Esophagus (tissue), 2 donors: ENCODE measurements at places on chromosomes 7 and 10. TPM values are rescaled to one million over a fixed set of nuclear protein-coding genes. Genes with fewer than 3 reads are reported as not detected.

TMEM176B gene
- polyA plus RNA-seq, result 5.7 TPM

MYPN gene
- polyA plus RNA-seq, result 0.01 TPM

CYP2C19 gene
- 0.35 TPM for polyA plus RNA-seq

SPDYE8 gene
- polyA plus RNA-seq, result not detected

GPC2 gene
- 2.2 TPM for polyA plus RNA-seq

STMP1 gene
- 31.4 TPM for polyA plus RNA-seq

CYP3A7 gene
- polyA plus RNA-seq, result not detected

DRGX gene
- polyA plus RNA-seq, result 0.04 TPM

SLC18A3 gene
- polyA plus RNA-seq, result not detected

AFAP1L2 gene
- 8.2 TPM for polyA plus RNA-seq

OR13A1 gene
- polyA plus RNA-seq, result 0.11 TPM

IDI2 gene
- not detected for polyA plus RNA-seq

DUSP5 gene
- 33.8 TPM for polyA plus RNA-seq

RGR gene
- 0.31 TPM for polyA plus RNA-seq

LIPF gene
- polyA plus RNA-seq, result 3.0 TPM

ZNF804B gene
- polyA plus RNA-seq, result not detected

ZP3 gene
- polyA plus RNA-seq, result 4.3 TPM

AZGP1 gene
- 2.0 TPM for polyA plus RNA-seq

CYP26C1 gene
- 0.02 TPM for polyA plus RNA-seq

PVRIG gene
- 0.31 TPM for polyA plus RNA-seq

LLCFC1 gene
- polyA plus RNA-seq, result not detected

CPEB3 gene
- polyA plus RNA-seq, result 1.9 TPM

SLC18A2 gene
- polyA plus RNA-seq, result 0.14 TPM

FAM25C gene
- polyA plus RNA-seq, result not detected

RALA gene
- 52.4 TPM for polyA plus RNA-seq
